ENCODE measurements at places on chromosomes 5 and 9.
A peak's percentile ranks its signal among the peaks of the same experiment; 100 is the strongest.

DNA sequence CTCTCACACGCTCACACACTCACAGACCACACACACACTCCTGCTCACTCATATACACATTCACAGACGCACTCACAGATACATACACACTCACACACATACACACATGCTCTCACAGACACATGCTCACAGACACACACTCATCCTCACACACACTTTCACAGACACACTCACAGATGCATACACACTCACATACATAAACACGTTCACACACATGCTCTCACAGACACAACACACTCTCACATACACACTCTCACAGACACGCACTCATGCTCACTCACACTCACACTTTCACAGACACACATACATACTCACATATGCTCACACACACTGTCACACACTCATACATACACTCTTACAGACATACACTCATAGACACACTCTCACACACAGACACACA lies 82.2 kb downstream of the IRX2 start:
- no peak for DNase-seq

- no peak for DNase-seq
Measured at GRCh38 chr5:88644676-88645075, 238.3 kb downstream of the MEF2C start.

DNA sequence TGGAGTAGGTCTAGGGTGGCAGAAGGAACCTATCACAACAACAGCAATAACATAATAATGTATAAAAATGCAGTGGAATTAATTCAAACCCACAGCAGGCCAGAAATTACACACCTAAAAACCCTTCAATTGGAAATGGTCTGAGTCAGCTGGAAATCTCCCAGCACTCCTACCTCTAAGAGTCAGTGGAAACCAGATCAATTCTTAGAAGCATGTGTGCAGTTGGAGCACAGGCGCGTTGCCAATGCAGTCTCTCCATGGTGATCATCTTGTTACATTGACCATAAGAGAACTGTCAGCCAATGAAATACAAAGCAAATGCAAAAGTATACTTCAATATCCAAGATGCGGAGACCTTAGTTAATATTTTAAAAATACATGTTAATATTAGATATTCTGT lies 15.1 kb upstream of the CSNK1G3 start:
- no peak for DNase-seq

DNA sequence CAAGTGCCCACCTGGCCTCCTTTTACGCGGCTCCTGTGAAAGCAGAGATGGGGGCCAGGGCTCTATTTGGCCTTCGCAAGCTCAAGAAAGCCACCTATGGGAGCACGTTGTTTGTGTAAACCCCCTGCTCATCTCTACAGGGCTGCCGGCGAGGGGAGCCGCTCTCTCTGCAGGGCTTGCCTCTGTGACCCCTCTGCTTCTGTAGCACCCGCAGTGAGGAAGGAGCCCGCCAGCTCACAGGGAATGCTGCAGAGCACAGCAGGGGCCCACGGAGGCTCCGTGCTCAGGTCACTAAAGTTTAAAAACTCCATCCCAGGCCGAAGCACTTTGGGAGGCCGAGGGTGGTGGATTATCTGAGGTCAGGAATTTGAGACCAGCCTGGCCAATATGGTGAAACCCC lies 376.8 kb downstream of the IRX2 start:
- DNase-seq, result no peak

GRCh38 chr9:98105006-98105405 lies 14.0 kb downstream of the TRIM14 start:
- DNase-seq, result no peak

- DNase-seq, result no peak
Measured at GRCh38 chr5:141945511-141946051, 12.4 kb downstream of the PCDH12 start.

DNA sequence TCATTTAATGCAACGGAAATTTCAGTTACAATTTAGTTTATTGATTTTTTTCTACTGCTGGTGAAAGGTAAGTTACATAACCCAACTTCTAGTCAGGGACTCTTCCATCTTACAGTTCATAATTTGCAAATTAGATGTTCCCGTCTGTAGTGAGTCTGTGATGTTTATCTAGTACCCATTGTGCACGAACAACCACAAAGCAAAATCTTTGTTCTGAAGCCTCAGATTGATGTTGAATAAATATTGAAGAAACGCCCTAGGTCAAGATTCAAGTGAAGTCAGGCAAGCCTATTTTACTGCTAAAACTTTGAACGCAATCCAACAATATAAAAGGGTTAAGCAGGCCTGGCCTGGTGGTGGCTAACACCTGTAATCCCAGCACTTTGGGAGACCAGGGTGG lies 43.1 kb downstream of the BASP1 start:
- no peak for DNase-seq

DNA sequence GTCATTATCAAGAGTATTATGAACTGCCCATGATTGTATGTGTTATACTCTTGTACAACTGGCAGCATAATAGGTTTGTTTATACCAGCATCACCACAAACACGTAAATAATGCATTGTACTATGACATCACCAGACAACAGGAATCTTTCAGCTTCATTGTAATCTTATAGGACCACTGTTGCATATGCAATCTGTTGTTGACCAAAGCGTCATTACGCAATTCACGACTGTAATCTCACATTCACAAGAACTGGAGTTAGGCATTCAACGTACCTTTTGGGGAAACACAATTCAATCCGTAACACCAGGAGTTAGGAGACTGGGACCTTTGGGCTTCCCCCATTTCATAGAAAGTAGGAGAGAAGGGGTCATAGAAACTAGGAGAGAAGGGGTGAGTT lies 20.4 kb upstream of the ARSI start:
- no peak for DNase-seq

DNA sequence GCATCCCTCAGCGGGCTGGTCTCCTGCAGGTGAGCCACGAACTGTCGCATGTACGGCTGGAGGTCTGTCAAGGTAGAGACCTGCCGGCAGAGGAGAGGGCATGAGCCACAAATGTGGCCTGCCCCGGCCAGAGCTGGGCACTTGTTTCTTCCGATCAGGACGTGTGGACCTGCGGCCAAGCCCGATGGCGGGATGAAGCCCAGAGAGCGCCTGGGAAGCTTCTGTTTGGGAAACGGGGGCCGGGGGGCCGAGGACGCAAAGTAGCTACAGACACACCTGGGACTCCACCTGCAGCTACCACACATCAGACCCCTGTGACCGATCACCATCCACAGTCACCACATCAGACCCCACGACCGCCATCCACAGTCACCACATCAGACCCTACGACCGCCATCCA lies 22.7 kb downstream of the TERT start:
- DNase-seq, result no peak

DNA sequence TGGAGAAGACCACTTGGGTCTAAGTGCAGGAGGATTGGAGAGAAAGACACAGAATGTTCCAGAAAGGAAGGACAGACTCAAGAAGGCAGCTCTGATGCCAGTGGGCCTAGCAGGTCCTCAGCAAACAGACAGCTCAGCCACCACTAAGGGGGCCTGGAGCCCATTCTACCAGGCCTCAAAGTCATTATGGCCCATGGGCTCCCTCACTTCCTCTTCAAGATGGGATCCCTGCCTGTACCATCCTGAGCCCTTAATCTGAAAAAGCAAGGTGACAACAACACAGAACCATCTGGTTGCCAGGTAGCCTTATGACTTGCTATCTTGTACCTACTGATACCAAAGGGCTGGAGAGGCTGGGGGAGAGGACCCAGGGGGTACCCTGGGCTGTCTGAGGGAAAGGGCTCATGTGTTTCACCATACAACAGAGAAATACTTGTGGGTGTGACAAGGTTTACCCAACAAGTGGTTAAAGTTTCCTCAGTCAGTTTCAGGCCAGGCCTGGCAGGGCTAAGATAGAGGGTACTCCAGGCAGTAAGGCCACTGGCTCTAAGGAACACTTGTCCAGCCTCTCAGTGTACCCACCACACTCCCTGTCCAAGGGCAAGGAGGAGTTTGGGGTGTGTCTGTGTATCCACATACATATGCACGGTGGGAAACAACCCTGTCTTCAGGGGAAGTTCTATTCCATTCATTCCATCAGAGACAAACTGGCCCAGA lies 30.7 kb downstream of the TCF7 start:
- DNase-seq, result no peak

- no peak for DNase-seq
Measured at GRCh38 chr9:18849270-18849669, 183.7 kb downstream of the SAXO1 start.

- DNase-seq, result no peak
Measured at GRCh38 chr5:180782748-180783147, 19.9 kb downstream of the MGAT1 start.

DNA sequence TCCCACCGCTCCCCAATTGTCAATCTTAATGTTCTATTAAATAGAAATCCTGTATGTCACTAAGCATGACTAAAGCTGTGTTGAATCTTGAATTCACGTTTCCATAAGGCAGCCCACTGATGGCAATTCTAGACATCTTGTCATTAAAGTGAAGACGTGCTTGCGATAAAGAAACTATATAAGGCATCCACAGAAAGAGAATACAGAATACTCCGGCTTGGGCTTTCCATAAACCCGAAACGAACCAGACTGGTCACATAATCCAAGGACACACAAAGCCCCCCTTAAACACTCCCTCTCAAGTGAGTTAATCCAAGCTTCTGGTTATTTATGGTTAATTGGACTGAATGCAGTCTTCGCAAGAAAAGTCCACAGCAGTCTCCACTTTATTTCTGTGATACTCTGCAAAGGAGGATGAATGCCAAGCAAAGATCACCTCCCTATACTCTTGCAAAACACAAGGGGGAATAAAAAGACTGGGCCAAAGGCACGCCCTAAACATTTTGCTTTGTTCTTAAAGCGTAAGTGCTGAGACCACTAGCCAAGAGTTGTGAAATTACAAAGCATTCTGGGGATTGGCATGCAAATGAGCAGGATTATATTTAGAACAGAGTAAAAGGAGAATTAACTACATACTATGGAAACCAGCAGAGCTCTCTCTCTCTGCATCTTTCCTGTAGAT lies 54.7 kb downstream of the DPYSL3 start:
- DNase-seq, result peak; percentile 93

- DNase-seq, result no peak
Measured at GRCh38 chr9:121703014-121703734, 51.7 kb downstream of the DAB2IP start.

DNA sequence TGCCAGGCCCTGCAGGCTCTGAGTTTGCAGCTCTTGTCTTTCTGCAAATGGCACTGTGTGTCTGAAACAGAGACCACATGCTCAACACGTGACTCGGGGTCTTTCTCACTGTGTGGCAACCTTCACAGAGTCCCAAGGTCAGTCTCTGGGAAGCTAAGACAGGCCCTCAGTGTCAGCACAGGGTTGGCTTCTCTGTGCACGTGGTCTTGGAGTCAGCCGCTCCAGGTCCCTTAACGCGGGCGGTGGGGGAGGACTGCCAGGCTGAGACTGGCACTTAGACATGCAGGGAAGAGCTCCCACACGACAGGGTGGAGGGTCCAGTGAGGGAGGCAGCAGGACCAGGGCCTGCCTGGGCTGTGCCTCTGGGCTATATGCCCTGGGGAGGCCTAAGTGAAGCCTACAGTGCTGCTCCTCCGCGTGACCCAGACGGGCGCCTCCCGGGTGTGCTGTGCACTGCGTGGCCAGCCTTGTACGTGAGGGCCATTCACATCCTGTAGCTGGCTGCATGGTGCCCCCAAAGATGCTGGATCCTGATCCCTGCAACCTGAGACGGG lies 76.8 kb downstream of the ADAMTS2 start:
- DNase-seq, result no peak

DNA sequence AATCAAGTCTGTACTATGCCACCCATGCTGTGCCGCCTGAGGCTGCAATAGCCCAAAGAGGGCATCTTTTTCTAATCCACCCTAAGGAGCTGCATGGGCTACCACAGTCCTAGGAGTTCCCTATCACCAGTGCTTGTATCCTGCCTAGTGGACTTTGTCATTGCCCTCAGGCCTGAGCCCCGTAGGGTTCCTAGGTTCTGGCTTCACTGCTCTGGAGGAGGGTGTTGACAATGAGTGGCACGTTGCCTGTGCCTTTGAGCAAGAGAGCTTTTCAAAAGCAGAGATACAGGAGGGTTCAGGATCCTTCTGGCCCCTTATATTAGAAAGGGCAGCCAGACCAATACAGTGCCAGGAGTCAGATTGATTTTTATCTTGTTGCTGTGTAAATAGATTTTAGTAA lies 93.0 kb downstream of the PRDM6 start:
- DNase-seq, result no peak

GRCh38 chr5:119331566-119332095 lies 24.2 kb upstream of the TNFAIP8 start:
- DNase-seq, result no peak

- DNase-seq, result no peak
Measured at GRCh38 chr5:2721385-2722138, 29.9 kb downstream of the IRX2 start.

DNA sequence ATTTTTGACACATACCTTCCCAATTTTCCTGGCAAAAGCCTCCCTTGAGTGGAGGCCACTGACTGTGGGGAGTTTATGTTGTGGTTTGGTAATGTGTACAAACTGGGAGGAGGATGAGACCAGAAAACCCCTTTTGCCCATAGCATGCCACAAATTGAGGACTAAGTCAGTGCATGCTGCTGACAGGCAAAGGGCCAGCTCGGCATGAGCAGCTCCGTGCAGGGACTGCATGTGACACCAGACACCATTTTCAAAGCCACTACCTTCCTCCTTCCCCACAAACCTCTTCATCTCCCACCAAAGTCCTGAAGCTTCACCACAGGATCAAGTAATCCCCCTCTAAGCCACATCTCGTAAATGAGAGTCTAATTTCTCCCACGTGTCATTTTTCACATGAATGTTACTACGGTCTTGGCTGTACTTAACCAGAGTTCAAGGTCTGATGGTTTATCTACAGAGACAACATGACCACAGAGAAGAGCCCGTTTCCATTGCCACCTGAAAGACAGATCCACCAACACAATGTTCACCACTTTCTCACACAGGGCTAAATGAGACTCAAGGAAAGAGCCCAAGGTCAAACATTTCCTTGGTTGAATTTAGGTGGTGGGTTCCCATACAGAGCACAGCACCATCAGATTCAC lies 106.5 kb downstream of the NFIB start:
- no peak for DNase-seq

- no peak for DNase-seq
Measured at GRCh38 chr9:131880833-131881583, 141.1 kb upstream of the RAPGEF1 start.

GRCh38 chr9:88835038-88835466 lies 156.2 kb upstream of the S1PR3 start:
- DNase-seq, result no peak

- no peak for DNase-seq
Measured at GRCh38 chr5:14818931-14819790, 52.4 kb downstream of the ANKH start.

DNA sequence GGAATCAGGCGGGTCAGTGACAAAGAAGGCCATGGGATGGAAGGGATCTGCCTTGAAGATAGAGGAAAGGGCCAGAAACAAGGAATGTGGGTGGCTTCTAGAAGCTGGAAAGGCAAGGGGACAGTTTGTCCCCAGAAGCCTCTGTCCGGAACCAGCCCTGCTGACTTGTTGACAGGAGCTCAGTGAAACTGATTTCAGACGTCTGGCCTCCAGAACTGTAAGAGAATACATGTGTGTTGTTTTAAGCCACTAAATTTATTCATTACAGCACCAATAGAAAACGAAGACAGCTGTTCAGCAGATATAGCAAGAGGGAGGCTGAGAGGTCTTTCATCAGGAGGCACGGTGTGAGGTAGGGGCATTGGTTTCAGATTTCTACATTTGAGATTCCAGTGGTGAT lies 422.5 kb downstream of the KDM4C start:
- DNase-seq, result no peak

- DNase-seq, result no peak
Measured at GRCh38 chr5:79697222-79698170, 7.9 kb downstream of the CMYA5 start.
